NCI-H1105 (cell line): ENCODE measurements at places on chromosomes 1 and 21.

DNA sequence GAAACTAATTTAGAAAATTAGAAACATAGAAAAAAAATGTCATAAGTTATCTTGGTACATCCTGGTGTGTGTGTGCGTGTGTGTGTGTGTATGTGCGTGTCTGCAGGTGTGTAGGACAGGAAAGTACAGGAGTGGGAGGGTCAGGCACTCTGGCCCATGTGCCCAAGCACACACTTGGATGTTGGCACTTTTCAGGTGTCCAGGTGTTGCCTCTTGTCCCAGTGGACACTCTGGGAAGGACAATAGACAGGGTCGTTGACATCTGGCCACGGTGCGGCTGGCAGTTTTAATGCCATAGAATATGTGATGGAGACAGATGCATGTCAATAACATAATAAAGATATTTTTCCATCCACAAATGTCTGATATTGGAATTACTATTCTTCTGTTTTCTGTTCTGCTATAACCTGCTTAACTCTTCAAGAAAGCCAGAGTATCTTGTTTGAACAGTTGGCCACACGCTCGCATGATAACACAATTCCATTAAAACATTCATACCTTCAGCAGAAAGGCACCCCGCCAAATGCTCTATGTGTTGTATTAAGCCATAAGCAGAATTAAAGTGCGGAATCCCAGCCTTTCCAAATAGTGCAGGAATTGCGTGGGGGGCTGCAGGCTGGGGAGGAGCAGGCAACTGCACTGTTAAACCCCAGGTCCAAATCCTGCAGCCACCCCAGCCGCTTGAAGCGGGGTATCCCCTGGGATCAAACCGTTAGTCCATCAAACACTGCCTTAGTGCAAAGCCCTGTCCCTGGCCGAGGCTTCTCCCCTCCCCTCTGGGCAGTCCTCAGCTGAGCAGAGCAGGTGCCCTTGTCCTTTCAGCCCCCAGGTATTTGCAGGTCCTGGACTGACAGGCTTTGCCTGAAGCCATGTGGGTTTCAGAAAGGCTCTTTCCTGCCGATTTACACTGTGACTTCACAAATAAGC, 390.0 kb downstream of the CAMTA1 start:
- no peak for DNase-seq

DNA sequence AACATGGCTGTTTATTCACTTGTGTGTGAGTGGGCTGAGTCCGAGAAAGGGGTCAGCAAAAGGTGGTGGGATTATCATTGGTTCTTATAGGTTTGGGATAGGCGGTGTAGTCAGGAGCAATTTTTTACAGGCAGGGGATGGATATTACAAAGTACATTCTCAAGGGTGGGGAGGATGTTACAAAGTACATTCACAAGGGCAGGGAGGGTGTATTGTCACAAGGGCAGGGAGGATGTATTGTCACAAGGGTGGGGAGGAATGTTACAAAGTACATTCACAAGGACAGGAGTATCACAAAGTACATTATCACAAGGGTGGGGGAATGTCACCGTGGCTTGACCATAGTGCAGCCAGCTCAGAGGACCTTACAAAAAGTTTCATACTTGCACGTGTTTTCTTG, 31.1 kb upstream of the ITLN2 start:
- no peak for DNase-seq

DNA sequence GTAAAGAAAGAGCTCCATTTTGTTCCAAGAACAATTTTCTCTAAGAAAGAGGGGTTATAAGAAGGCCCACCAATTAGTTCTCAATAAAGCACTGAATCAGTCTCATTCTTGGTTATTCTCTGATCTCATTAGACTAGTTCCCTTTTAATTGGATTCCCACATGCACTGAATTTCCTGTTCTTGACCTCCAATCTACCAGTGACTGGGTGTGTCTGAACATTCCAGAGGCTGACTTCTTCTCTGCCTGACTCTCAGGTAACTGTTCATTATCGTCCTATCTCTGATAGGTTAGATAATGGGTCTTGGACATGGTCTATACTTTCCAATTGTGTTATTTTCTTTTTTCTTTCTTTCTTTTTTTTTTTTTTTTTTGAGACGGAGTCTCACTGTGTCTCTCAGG, 22.7 kb downstream of the PTGS2 start:
- no peak for DNase-seq

GRCh38 chr1:52927212-52928014, at the start of gene SCP2:
TSS of gene SCP2 (plus strand) at chr1:52927276. CDS start at chr1:52927397, 121 bp downstream.
- peak; percentile 72 for DNase-seq

- DNase-seq: no peak
These were observed 13.5 kb downstream of the RCC2 start for GRCh38 chr1:17425806-17426600.

- DNase-seq: no peak
These were observed 163.8 kb upstream of the ESRRG start for GRCh38 chr1:216887032-216887431.

GRCh38 chr1:224377676-224378006, 21.0 kb downstream of the CNIH4 start:
- no peak for DNase-seq

DNA sequence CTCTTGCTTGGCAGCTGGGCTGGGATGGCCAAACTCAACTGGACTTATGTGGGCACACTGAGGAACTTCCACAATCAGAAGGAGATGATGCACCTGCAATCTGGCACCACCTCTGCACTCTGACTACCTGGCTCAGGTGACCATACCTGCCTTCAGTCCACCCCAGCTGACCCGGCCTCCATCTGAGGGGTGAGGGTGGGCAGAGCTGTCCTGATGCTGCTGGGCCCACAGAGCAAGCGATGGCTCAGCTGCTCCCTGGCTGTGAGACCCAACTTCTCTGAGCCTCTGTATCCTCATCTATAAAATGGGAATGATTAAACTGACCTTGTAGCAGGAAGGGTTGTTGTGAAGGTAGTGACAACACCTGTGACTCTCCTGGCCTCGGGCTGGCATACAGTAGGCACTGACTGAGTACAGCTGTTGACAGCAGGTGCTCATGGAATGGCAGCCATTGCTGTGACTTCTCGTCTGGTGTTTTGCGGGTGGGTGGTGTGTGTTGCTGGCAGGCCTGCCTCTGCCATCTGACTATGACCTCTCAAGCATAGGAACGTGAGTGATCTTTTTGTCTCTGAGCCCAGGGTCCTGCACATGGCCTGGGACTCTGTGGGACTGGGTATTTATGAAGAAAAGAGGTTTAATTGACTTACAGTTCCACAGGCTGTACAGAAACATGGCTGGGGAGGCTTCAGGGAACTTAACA, 438.5 kb downstream of the PTPRU start:
- DNase-seq: no peak

DNA sequence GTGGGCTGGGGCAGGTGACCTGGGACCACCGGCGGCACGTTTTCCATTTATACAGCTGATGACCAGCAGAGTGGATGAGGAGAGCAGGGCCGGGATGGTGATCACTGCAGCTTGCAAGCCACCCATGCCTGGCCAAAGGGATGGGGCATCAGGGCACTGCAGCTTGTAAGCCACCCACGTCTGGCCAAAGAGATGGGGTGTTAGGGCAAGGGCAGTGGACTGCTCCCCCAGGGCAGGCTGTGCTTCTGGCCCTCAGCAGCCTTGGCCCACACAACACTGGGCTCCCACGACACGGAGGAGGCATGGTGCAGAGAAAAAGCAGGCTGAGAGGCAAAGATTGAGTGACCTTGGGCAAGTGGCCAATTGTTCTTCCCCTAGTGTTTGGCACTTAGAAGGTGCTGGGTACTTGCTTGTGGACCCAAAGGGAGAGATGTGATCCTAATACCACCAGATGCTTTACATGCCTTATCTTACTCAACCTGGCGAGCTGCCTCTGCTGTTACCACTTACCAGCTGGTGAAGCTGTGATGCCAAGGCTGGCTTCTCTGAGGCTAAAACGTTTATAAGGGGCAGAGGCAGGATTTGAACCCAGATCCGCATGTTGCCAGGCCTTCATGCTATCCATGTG, 48.3 kb downstream of the TRIM62 start:
- DNase-seq: no peak

DNA sequence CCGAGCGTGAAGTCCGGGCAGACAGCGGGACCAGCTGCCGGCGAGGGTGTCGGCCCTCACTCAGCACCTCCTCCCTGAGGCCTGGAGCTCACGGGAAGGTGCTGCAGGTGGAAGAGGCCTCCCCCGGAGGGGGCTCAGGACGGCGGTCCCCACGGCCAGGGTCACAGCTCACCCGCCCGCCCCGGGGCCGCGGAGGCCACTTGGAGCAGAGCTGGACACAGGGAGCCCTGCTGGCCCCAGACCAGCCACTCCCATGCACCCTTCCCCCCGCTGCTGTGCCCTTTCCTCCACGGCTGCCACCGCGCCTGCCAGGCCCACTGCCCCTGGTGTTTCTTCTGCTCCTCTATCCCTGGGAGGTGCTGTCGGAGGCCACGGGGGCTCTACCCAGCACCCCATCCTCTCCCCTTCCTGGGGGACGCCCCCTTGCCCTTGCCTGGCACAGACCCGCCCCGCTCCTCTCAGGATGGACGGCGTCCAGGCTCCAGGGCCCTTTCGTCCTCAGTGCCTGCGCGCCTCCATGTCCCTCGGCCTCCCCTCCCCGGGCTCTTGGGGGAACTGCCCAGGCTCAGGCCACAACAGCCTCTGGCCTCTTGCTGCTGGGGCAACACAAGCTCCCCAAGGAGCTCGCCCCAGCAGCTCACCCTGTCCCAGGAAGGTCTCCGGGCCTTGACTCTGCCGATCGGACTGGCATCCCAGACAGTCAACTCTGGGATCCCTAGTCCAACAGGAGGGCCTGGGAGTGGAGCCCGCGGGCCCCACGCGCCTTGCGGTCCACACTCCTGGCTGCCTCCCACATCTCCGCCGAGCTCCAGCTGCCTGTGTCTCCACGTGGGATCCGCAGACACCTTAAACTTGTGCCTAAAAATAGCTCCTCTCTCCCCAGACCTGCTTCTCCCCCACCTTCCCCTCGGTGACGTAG, 4.1 kb downstream of the TMEM240 start:
- DNase-seq: no peak

- DNase-seq: no peak
These were observed 60.0 kb upstream of the FOXD3 start for GRCh38 chr1:63262459-63262770.

GRCh38 chr1:194535369-194535768, 1349.0 kb upstream of the B3GALT2 start:
- DNase-seq: no peak

DNA sequence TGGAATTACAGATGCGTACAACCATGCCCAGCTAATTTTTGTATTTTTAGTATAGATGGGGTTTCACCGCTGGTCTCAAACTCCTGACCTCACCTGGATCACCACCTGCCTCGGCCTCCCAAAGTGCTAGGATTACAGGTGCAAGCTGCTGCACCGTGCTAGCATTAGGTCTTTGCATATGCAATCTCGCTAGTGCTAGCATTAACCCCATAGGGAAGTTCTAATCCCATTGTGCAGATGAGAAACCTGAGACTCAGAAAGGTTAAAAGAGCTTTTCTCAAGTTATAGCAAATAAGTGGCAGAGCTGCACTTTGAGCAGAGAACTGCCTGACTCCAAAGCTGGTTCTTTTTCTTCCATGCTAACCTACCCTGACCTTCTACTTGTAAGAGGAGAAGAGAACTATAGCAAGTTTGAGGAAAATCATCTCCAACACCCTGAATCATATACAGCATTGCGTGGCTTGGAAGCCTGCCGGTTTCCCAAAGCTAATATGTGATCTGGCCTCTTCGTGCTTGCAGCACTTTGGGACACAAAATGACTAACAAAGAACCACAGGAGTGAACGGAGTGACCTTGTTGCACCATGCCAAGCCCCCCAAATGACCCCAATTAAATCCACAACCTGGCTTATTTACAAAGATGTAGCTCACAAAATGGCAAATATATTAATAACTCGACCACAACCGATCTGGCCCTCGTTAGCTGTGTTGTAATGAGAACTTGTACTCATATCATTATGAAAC, 185.1 kb downstream of the TM2D1 start:
- DNase-seq: no peak

DNA sequence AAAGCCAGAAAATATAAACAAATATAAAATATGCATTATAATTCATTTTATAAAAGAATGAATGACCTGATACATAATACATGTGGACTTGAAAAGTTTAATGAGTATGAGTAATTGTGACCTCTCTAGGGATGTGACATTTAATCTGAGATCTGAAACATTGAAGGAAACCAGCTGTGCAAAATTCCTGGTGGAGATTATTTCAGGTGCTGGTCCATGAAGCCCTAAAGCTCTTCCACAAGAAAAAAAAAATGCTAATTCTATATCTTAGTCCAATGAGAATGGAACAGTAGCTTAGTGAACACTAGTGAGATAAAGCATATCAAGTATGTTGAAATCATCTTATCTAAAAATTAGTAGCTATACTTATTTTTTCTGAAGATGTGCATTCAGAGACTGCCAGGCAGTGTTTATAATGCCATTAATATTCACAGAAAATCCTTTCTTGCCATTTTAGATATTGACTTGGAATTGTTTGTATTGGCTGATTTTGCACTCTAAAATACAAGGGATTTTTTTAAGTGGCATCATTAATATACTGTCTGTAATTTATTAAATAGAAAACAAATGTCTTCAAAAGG, 1485.9 kb downstream of the PLA2G4A start:
- peak; percentile 18 for DNase-seq

GRCh38 chr1:226687426-226687825, 51.7 kb downstream of the ITPKB start:
- no peak for DNase-seq

DNA sequence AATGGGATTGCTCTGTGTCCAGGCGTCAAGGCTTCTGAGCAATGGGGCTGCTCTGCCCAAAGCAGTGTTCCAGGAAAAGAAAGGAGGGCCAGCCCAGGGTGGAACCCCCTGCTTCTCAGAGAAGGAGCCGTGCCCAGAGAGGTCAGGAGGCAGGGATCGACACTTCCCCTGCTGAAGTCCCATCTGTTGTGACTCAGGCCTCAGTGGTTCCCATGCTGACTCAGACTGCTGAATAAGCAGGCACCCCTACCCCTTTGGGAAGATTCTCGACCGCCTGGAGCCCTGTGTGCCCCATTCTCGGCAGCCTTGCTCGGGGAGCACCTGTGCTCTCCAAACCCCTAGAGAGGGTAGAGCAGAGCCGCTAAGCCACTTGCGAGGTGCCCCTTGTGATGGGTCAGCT, 23.9 kb downstream of the PKP1 start:
- DNase-seq: no peak

DNA sequence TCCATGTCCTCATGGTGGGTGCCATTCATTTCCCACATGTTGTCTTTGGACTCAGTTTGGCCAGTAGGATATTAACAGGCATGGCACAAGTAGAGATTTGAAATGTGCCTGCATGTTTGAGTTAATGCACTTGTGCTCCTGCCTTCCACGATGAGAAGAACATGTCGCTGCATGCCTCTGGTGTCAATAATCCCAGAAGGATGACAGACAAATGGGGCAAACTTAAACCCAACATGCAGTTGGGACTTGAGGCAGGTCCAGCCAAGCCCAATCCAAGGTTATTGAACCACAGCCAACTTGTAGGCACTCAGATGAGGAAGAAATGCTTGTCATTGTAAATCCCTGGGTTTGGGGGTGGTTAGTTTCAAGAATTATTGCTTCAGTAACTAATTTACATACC, 174.6 kb downstream of the TRIM33 start:
- DNase-seq: peak; percentile 5
